ENCODE measurements at places on chromosomes 16 and 17. TPM values are rescaled to one million over a fixed set of nuclear protein-coding genes. Genes with fewer than 3 reads are reported as not detected.

OR4D1 gene
- total RNA-seq, result not detected

QPRT gene
- total RNA-seq, result 35.4 TPM

CD300LG gene
- total RNA-seq, result 2.6 TPM

C16orf86 gene
- 2.2 TPM for total RNA-seq

CFAP97D1 gene
- total RNA-seq, result not detected

RPUSD1 gene
- 14.6 TPM for total RNA-seq

DNA sequence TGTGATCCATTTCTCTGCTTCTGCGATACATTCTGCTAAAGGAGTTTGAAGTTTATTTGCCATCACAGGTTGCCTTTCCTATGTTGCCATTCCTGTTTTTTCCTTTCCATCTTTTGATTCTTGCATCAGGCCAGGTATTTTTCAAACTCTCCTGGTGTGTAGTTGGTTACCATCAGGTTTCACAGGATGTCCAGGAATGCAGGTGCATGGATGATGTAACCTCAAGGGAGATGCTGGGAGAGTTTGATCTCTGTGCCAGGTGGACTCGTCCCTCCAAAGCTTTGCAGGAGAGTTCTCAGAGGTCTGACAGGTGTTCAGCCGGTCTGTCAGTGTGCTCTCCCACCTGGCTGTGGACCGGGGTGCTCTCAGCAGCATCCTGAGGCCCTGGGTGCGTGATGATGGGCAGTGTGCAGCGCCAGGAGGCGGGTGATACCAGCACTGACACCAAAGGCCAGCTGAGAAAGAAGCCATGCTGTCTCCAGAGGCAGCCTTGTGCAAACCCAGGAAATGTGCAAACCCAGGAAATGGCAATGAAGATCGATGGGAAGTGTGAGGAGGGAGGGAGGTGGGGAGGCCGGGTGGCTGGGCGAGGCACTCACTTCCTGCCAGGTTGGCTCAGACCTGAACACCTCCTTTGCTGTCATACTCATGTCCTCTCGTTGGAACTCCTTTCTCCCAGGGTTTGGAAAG lies 1.7 kb downstream of the ATP2C2 start:
- no peak for DNase-seq

DNA sequence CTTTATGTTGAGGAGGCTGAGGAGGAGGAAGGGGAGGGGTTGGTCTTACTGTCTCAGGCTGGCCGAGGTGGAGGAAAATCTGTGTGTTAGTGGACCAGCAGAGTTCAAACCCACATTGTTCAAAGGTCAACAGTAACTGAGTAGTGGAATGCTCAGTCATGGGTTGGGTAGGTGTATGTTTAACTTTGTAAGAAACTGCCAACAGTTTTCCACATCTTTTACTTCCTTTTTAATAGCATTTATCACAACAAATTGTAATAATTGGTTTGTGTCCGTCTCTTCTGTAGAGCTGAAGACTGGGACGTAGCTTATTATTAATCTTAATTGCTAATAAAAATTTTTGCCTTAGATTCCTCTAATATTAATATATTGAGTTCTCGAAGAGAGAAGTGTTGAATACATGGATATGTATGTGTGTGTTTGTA lies 5.3 kb downstream of the ATP6V0A1 start:
- no peak for DNase-seq

- no peak for DNase-seq
Observed at GRCh38 chr16:57773019-57773418, 29.3 kb downstream of the KIFC3 start.

GRCh38 chr17:2028737-2029136 lies 1.2 kb upstream of the DPH1 start:
- DNase-seq, result no peak

- no peak for DNase-seq
Observed at GRCh38 chr16:76081967-76082366, 195.2 kb upstream of the CNTNAP4 start.

GRCh38 chr17:7997186-7997585 lies 5.2 kb upstream of the GUCY2D start:
- no peak for DNase-seq

Measured in ovary (tissue), 10 donors.